ENCODE measurements at places on chromosomes 2 and 18.

- DNase-seq: no peak
Observed at GRCh38 chr2:25226827-25227226, 58.4 kb upstream of the POMC start.

DNA sequence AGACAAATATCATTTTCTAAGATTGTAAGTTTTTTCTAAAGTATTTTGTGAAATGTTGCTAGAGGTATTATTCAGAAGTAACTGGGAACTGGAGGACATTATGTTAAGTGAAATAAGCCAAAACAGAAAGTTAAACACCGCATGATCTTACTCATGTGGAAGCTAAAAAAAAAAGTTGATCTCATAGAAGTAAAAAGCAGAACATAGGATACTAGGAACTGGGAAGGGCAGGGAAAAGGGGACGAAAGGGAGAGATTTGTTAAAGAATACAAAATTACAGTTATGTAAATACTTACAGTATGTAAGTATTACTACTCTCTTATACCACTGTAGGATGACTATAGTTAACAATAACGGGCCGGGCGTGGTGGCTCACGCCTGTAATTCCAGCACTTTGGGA is 46.7 kb upstream of the CDKL4 start:
- no peak for DNase-seq

DNA sequence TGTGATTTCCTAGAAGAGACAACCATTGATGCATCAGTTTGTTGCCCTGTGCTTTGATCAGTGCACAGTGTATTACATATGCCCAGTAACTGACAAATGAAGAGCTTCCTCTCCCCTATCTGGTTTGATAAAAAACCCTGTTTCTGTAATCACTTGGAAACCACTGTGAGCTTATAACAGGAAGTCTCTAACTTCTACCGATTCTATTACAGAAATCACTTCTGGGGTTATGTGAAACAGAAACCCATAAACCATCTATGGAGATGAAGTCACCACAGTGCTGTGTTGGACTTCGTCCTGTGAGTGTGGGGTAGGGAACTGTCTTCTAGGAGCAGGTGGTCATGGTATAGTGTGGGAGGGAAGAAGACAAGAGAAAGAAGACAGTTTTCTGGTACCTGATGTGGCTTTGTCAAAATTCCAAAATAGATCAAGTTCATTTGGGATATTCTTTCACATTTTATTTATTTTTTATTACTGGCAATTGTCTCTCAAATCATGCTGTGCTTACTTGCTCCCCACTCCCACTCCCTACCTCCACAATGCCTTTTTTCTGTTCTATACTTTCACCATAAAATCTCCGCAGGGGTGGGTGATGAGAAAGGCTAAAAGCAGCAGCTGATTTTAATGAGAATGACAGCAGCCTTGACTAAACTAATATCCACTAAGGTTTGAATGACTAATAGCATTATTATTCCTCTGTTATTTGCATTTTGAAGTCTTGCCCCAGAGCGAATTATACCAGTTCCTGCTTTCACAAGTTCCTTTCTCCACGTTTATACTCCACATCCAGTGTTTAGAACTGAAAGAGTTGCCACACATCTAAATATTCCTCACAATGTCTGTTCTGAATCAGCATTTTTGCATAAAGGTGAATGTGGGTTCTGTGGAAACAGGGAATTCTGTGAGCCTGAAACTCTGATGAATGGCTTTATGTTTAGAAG is 41.7 kb upstream of the RND3 start:
- no peak for DNase-seq

GRCh38 chr2:63589148-63589958 is 590 bp downstream of the MDH1 start:
- no peak for DNase-seq

- no peak for DNase-seq
Observed at GRCh38 chr2:20361893-20362292, 11.2 kb upstream of the PUM2 start.

DNA sequence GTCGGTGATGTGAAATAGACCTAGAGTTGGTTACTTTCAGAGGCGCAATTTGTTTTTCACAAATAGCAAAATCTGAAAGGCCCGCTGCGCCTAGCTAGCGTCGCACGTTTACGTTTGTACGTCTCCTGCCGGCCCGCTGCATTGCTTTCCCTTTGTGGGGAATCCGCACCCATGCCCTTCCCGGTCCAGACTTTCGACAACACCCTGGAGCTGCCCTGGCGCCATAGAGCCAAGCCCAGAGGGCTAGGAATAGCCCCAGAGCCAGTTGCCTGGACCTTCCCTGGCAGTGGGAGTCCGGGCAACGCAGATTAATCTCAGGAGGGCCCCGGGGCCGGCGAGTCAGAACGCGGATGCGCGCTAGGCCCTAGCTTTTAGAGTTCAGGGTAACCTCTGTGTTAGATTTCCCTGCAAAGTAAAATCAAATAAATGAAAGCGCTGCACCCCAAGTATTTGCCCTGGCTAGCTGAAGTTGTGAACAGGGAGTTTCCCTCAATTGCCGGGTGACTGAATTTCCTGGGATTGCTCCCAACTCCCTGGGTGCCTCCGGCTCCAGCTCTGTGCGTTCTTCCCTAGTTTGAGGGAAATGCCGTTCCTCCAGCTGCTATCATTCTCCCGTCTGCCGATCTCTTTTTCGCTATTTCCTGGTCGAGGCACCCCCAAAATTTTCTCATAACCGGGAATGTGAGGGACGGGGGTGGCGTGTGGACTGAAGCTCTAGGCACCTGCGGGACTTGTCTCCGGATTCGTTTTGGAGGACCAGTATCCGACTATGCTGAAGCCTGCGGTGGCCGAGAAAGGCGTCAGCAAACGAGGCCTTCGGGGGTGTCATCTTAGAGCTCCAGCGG is 1.2 kb upstream of the EN1 start:
- no peak for DNase-seq

DNA sequence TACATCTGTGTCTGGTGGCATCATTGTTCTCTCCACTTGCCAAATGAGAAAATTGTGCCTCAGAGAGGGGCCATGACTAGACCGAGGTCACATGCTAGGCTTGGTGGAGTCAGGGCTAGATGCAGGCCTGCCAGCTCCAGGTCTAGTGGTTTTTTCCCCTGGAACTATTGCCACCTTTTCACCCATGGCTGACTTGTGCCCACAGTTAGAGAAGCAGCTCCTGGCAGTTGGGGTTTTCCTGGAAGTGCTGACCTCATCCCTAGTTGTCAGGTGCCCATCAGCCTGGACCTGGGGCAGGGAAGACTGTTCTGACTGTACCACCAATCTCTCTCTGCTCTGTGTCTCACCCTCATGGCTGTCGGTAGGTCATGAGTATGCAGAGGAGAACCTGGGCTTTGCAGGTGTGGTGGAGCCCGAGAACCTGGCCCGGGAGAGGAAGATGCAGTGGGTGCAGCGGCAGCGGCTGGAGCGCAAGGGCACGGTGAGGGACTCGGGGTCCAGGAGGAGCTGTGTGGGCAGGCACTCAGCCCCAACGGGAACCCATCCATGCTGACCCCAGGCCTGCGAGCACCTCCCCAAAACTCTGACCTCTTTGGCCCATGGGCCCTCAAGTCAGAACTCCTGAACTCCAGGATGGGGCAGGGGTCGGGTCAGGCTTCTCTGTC is 12.4 kb upstream of the CATIP start:
- DNase-seq: no peak

- DNase-seq: no peak
Observed at GRCh38 chr2:11610624-11611242, 59.3 kb downstream of the NTSR2 start.

- DNase-seq: no peak
Observed at GRCh38 chr2:144079803-144080202, 440.1 kb downstream of the ZEB2 start.

- DNase-seq: no peak
Observed at GRCh38 chr18:3626929-3627458, 177.0 kb downstream of the TGIF1 start.

- no peak for DNase-seq
Observed at GRCh38 chr2:31297751-31298150, 63.8 kb downstream of the EHD3 start.

DNA sequence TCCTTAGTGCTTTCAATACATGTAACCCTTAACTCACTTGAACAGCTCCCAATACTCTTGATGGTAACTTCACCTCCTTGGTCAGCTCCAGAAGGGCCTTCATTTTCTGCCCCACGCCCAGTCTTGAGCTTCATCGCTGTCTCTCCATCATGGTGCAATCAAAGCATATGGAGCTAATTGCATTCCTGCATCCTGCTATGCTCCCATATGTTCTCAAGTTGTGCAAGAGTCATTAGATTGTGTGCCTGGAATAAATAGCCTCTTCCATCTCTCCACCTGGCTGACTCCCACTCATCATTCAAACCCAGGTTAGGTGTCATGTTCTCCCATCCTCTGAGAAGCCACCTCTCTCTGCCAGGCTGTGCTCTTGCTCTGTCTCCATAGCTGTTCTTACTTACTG is 364.5 kb upstream of the RGPD4 start:
- no peak for DNase-seq

GRCh38 chr2:60318544-60318943 is 234.9 kb downstream of the BCL11A start:
- DNase-seq: no peak

DNA sequence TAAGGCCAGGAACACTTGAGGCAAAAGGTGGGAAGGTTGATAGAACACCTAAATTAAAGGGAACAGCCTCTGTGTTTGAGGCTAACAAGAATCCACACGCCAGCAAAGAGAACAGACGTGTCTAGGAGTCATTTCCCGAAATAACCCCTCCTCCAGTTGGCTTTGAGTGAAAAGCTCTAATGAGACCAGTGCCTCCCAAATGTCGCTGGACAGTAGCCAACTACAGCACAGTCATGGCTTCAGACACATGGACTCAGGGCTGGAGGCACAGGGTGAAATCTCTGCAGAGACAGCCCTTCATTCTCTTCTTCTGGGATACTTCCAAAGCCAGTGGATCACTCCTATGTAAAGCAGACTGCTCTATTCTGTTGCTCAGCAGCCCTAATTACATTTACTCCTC is 49.6 kb downstream of the SOWAHC start:
- DNase-seq: no peak

DNA sequence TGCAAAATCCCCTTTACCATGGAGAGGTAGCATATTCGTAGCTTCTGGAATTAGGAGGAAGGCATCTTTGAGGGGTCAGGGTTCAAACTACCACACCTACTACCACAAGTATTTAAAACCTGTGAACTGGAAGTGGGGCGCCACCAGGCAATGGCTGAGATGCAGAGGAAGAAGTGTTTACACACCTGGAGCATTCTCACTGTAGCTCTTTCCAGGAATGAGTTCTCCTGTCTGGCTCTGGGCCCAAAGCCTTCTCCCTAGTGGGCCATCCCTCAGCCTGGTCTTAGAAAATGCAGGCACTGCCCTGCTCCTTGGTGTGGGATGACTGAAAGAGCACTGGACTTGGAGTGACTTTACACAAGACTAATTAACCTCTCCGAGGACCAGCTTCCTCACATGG is 30.7 kb upstream of the FOXI3 start:
- DNase-seq: no peak

- no peak for DNase-seq
Observed at GRCh38 chr18:41504316-41504715, 450.7 kb upstream of the PIK3C3 start.

- DNase-seq: no peak
Observed at GRCh38 chr2:174176898-174177297, 71.4 kb downstream of the OLA1 start.

DNA sequence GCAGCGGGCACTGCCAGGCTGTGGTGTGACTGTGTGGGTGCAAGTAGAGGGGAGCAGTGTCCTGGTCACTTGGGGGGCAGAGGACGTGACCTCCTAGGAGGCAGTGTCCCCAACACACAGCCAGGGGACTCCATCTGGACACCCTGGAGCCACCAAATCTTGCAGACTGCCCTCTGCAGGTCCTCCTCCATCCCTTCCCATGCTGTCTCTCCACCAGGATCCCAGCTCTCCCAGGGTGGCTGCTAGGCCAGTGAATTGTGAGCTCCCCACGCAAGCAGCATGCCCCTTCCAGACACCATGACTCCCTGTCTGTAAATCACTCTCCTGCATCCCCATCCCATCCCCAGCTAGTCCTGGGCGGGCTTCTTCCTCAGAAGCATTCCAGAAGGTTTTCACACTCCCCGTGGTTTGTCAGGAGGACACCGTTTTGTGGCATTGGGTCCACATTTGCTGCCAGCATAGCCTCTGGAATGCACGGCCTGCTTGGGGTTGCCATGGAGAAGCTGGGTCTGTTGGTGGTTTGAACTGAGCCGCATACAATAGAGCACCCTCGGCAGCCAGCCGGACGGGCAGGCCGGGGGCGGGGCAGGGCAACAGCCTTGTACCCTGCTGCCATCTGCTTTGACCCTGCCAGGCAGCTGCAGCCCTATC is 210.7 kb downstream of the KLHL29 start:
- no peak for DNase-seq

DNA sequence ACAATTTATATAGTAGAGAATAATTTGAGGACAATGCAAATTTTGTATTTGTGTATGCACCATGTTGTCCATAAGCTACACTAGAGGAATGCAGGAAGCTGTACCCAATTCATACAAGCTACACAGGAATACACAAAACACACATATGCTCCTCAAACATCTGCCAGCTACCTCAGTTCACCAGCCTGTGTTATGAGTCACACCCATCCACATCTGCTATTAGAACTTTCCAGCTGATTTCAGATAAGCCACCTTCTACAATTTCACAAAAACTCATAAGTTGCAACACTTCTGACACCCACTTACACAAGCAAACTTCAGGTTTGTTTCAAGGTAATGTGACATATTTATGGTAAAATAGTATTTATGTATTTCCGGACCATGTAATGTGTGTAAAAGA is 438.9 kb downstream of the SATB2 start:
- DNase-seq: no peak

DNA sequence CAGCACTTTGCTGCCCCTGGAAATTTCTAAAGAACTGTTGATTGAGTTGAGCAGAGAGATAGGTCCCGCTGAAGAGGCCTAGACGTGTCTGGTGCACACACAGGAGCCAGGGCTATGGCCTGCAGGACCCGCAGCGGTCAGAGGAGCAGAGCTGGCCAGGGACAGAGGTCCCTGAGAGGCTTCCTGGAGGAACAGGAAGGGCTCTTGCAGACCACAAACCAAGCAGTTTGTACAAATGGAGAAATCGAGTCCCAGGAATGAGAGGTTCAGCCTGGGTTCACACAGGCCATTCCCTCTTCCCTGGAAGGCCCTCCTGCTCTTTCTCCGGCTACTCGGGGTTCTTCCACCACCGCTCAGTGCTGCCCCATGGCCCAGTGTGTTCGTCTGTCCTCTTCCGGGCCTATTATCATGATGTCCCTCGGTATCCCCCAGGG is 1.2 kb upstream of the BIN1 start:
- no peak for DNase-seq

- DNase-seq: no peak
Observed at GRCh38 chr2:88738271-88738670, 46.8 kb downstream of the RPIA start.

GRCh38 chr2:241860184-241861078 is 1.7 kb upstream of the PDCD1 start:
- DNase-seq: no peak

DNA sequence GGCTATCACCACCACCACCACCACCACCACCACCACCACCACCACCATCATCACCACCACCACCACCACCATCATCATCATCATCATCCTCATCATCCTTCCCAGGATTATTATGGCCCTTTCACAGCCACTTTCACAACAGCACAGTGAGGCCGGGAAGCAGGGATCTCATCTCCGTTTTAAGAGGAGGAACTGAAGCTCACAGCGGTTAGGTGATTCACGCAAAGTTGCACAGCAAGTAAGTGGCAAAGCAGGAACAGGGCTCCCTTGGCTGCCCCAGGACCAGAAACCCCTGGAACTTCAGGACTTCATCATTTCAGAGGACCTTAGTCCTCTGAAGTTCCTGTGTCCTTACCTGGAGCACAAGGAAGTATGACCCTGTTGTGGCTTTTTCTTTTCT is 26.8 kb downstream of the MRPL35 start:
- no peak for DNase-seq

GRCh38 chr2:10237392-10238321 is 65.0 kb upstream of the HPCAL1 start:
- DNase-seq: no peak
